Naive B cell (primary cell): ENCODE measurements at places on chromosomes 7 and 10.
A peak's percentile ranks its signal among the peaks of the same experiment; 100 is the strongest.

- DNase-seq: peak; percentile 11
Observed at GRCh38 chr7:3200504-3200903, 100.5 kb upstream of the SDK1 start.

DNA sequence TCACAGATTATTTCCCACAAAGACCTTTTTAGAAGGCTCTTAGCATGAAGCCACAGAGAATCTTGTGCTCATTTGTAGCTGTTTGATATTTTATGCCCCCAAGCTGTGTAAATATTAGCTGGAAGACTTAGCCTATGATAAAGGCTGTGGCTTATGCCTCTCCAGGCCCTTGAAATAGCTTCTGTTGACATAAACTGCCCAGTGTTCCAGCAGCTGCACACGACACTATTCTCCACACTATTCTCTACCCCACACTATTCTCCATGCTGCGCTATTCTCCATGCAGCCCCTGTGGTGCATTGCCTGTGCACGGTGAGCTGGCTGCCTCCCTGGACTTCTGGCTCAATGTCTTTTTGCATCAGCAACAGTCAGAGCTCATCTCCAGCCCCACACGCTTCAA lies 13.1 kb downstream of the DDC start:
- DNase-seq: no peak

- DNase-seq: no peak
Observed at GRCh38 chr7:14639329-14639728, 263.2 kb downstream of the DGKB start.

- DNase-seq: no peak
Observed at GRCh38 chr7:81112731-81113130, 193.9 kb upstream of the SEMA3C start.

DNA sequence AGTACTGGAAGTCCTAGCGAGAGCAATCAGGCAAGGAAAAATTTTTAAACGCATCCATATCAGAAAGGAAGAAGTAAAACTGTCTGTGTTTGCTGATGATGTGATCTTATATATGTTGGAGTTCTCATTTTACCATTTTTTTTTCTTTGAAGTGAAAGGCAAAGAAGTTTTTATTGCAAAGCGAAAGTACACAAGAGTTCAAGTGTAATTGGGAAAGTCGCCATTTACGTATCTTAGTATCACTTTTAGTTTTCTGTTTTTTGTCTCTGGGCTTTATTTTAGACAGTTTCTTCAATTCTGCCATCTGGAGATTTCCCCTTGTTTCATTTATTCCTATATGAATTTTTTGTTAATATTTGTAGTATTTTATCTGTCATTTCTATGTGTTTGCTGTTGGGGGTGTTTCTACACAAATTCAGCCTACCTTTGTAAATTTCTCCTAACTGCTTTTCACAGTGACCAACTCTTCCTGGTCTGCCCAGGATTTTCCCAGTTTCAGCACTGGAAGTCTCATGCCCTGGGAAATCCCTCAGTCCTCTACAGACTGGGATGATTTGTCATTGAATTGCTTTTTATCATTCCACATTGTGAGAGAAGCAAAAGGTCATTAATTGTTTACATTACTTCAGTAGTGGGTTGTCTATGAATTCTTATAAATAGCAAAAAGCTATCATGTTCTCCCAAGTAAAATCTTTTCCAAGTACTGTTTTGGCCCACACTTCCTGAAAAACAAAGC lies 23.2 kb downstream of the BET1 start:
- no peak for DNase-seq

GRCh38 chr10:131692686-131693334 lies 208.0 kb upstream of the PPP2R2D start:
- DNase-seq: no peak

DNA sequence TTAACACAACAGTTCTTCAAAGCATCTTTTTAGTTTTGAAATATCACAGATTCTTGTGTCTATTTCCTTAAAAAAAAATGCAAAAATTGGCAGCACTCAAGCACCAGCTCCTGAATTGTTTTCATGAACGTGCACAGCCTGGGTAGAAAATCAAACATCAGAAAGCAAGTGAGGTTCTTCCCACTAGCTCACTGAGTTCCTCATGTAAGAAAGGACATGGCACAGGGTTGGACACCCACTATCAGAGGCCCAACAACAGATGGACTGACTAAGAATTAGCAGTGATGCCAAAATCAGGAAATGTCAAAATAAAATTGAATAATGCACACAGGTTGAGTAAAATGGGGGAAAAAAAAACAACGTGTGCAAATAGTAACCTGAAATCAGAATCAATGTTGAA lies 146.8 kb downstream of the PCLO start:
- no peak for DNase-seq
